Left renal pelvis (tissue), 4 donors: ENCODE measurements at places on chromosomes 1 and 21. TPM values are rescaled to one million over a fixed set of nuclear protein-coding genes. Genes with fewer than 3 reads are reported as not detected.

DNA sequence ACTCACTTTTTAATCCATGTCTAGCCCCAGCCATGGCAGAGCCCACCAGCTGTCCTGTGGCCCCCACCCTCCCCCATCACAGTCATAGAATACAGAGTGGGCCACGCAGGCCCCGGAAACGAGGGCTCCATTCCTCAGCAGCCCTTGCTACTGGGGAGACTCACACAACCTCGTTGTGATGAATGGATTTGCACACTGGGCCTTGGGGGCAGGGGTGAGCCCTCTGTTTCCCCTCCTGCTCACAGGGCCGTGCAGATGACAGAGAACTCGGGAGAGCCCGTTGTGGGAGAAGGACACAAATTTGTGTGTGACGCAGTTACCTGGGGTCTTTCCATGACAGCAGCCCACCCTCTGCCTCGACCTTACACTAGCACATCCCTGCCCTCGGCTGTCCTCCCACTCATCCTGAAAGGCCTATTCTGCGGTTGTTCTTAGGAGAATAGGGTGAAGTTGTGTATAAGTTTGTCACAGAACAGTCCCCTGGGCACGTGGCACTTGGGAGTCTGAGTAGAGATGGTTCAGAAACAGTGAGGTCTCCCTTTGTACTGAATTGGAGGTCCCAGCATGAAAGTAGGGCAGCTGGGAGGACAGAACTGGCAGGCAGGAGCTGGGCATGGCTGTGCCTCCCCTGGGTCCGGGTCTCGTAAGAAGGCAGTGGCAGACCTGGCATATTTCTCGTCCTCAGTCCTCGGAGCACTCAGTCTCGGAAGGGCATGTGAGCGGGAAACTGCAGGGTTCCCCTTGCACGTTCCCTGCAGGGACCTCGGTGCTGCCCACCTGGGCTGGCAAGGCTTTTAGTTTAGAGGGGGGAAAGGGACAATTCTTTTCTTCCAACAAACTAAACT lies 6.8 kb downstream of the AGT start:
- no peak for DNase-seq

- DNase-seq, result no peak
Measured at GRCh38 chr1:224198572-224198971, 15.5 kb downstream of the DEGS1 start.

DNA sequence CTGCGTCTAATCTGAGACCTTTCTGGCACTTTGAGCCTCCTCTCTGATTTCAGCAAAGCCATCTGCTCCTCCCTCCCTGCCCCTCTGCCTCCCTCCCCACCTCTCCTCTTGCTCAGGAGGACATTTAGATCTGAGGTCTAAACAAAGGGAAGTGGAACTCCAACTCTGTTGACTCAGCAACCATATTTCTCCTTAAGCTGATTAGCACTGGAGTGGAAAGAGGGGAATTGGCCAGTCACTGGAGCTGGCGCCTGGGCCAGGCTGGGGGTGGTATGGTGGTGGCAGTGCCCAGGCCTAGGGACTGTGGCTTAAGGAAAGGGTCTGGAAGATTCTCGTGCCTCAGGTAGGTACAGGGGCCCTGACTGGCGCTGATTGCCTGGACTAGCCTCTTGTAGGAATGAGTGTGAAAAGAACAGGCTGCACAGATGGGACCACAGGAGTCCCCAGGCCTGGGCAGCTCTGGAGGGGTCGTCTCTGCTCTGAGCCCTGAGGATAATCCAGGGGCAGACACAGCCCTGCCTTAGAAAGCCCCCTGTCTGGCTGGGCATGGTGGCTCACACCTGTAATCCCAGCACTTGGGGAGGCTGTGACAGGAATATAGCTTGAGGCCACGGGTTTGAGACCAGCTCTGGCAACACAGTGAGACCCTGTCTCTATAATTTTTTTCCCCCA lies 11.9 kb downstream of the SH2D2A start:
- no peak for DNase-seq

DNA sequence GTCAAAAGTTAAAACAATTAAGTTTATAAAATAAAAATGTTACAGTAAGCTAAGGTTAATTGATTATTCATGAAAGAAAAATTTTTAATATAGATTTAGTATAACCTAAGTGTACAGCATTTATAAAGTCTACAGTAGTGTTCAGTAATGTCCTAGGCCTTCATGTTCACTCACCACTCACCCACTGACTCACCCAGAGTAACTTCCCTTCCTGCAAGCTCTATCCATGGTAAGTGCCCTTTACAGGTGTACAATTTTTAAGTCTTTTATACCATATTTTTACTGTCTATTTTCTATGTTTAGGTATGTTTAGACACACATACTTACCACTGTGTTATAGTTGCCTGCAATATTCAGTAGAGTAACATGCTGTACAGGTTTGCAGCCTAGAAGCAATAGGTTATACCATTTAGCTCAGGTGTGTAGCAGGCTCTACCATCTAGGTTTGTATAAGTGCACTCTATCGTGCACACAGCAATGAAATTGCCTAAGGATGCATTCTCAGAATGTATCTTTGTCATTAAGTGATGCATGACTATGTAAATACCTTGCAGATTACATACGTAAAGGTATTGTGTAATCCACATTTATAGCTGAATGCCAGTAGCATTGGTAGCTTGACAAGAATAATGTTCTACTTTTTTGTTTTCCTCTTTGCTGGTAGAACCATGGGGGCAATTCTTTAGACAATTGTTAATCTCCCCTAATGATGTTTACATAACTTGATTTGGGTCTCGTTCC lies 35.7 kb upstream of the GPR88 start:
- DNase-seq, result no peak

DNA sequence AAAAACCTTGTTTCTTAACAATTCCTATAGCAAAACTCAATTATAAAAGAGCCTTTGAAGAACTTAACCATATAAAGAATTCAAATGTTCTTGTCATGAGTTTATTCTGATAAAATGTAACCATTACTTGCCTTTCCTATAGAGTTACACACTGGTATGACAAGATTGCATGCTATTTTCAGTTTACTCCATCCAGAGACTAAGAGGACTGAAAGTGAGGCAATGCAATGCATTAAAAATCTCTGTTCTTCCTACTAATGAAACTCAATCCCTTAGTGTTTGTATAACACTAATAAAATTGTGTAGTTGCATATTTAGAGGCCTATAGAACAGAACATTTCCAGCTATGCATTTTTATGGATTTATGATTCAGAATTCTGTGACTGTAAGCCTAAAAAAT lies 88.1 kb downstream of the COP1 start:
- no peak for DNase-seq

- DNase-seq, result no peak
Measured at GRCh38 chr1:74504125-74504932, 8.1 kb downstream of the LRRC53 start.

GRCh38 chr21:37606549-37606948 lies 240.0 kb downstream of the DYRK1A start:
- DNase-seq, result no peak

GRCh38 chr1:178126741-178127185 lies 32.9 kb downstream of the RASAL2 start:
- no peak for DNase-seq

STIL gene
- 10.3 TPM for polyA plus RNA-seq

PTGFRN gene
- polyA plus RNA-seq, result 42.1 TPM

MROH9 gene
- not detected for polyA plus RNA-seq

HES3 gene
- not detected for polyA plus RNA-seq
